Stimulated activated CD4-positive, alpha-beta T cell treated with anti-CD3 and anti-CD28 coated beads, TNF-alpha, amount 100 ng/mL, for 24 hours (primary cell): ENCODE measurements at places on chromosomes 7 and 10.
A peak's percentile ranks its signal among the peaks of the same experiment; 100 is the strongest.

GRCh38 chr7:19377611-19378344, 232.6 kb upstream of the FERD3L start:
- no peak for DNase-seq

GRCh38 chr10:32060347-32060746, 4.1 kb upstream of the KIF5B start:
- DNase-seq, result no peak

- no peak for DNase-seq
These were observed 145.8 kb upstream of the LRRN3 start for GRCh38 chr7:110944966-110945644.

- no peak for DNase-seq
These were observed 4.3 kb upstream of the CALU start for GRCh38 chr7:128734890-128735289.

- DNase-seq, result no peak
These were observed 82.7 kb upstream of the KLF6 start for GRCh38 chr10:3867454-3868270.

DNA sequence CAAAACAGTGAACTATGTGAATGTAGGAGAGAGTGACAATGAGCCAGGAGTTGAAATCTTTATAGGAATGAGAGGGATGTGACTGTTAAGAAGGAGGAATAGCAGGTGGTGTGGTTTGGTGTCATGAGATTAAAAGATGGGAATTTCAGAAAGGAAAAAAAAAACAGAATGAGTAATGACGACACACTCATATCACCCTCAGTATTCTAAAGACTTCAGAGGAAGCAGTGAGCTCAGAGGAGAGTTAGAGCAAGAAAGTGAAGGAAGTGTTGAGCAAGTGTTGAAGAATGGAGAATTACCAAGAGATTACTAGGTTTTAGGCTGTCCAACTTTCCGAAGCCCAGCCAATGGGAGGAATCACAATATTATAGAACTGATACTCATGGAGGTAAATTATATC, 220.5 kb upstream of the HGF start:
- no peak for DNase-seq

DNA sequence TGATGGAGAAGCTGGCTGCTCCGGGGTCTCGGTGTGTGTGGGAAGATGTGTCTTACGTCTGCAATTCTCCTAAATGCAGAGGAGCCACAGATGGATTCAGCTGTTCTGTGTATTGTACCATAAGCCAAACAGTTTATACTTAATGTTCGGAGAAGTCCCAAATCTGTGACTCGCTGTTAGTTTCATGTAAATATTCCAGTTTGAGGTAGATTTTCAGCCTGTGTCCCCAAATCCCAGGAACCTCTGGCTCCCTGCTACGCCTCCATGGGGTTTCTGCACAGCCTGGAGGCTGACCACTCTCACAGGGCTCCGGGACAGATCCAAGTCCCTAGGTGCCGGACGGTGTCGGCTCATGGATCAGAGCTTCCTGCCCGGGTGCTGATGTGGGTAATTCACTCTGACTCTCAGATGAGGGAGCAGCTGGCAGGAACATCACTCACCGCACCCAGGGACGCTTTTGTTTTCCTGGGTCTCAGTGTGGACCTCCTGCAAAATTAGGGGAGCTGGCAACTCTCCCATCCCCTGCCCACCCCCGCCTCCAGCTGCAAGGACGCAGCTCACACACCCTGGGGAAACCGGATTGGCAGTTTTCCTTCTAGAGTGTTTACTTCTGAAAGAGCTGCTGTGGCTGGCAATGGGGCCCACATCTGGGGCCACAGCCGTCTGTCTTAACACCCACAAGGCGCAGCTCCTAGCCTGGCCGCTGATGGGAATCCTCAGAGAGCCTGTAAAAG, 421.1 kb upstream of the FOXK1 start:
- no peak for DNase-seq

- no peak for DNase-seq
These were observed 292.6 kb downstream of the PARD3 start for GRCh38 chr10:34522546-34522945.

GRCh38 chr7:36153571-36154097, 580 bp downstream of the EEPD1 start:
- DNase-seq, result peak; percentile 23

DNA sequence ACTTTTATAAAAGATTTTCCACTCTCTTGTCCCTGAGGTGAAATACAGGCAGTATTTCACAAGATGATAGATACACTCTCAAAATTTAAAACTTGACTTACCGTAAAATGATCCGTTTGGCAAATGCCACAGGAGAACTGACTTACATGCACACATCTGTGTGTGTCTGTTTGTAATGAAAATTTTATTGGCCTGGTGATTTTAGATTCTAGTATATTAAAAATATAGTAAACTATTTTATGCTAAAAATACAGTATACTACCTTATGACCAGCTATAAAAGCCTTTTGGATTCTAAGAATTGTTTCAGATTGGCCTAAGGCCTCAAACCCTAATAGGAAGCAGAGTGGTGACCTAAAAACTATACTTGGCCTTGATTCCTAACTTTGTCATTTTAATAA, 362.7 kb downstream of the IPMK start:
- no peak for DNase-seq

DNA sequence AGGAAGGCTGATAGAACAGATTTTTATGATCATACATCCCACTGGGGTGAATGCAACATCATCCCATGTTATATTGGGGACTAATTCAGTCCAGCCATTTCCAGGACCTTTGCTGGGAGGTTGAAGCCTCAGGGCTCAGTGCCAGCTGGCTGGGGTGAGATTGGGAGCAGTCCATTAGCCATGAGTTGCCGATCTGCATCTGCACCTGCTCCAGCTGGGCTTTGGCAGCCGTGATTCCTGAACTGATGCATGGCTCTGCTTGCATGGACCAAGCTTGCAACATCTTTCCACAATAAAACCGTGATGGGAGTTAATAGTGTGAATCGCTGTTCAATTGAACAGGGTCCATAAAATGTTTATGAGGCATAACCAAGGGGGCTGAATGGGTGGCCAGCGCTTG, 346.9 kb downstream of the TYW1 start:
- no peak for DNase-seq

- no peak for DNase-seq
These were observed 3.5 kb downstream of the LOXL4 start for GRCh38 chr10:98264378-98265065.

- DNase-seq, result no peak
These were observed 135.8 kb downstream of the PLCE1 start for GRCh38 chr10:94129393-94130130.

DNA sequence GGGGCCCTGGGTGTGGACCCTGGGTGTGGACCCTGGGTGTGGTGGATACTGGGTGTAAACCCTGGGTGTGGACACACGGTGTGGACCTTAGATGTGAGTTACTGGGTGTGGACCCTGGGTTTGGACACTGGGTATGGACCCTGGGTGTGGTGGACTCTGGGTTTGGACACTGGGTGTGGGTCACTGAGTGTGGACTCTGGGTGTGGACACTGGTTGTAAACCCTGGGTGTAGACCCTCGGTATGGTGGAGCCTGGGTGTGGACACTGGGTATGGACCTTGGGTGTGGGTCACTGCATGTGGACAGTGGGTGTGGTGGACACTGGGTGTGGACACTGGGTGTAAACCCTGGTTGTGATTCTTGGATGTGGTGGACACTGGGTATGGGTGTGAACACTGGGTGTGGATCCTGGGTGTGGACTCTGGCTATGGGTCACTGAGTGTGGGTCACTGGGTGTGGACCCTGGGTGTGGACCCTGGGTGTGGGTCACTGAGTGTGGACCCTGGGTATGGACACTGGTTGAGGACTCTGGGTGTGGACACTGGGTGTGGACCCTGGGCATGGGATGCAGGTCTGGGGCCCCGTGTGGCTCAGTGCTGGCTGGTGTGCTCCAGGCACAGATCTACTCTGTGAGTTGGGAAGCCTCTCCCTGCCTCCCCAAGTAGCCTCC, 356.2 kb downstream of the GLRX3 start:
- DNase-seq, result no peak

- no peak for DNase-seq
These were observed 39.5 kb downstream of the ETV1 start for GRCh38 chr7:13949939-13950338.

GRCh38 chr7:66016131-66016461, 34.1 kb upstream of the GUSB start:
- no peak for DNase-seq

GRCh38 chr7:5755704-5756504, 25.6 kb downstream of the RNF216 start:
- DNase-seq, result no peak

DNA sequence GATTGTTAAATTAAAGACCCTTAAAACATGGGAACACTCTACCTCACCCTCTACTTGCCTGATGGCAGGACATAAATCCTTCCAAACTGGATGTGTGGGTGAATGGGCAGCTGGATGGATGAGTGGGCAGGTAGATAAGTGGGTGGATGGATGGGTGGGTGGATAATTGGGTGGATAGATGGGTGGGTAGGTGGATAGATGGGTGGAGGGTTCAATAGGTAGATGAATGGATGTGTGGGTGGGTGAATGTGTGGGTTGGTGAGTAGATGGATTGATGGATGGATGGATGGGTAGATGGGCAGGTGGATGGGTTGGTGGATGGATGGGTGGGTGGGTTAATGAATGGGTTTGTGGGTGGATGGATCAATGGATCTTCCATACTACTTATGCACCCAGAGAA, 18.9 kb upstream of the FFAR4 start:
- no peak for DNase-seq

GRCh38 chr10:28445516-28445915, 87.4 kb upstream of the WAC start:
- no peak for DNase-seq

DNA sequence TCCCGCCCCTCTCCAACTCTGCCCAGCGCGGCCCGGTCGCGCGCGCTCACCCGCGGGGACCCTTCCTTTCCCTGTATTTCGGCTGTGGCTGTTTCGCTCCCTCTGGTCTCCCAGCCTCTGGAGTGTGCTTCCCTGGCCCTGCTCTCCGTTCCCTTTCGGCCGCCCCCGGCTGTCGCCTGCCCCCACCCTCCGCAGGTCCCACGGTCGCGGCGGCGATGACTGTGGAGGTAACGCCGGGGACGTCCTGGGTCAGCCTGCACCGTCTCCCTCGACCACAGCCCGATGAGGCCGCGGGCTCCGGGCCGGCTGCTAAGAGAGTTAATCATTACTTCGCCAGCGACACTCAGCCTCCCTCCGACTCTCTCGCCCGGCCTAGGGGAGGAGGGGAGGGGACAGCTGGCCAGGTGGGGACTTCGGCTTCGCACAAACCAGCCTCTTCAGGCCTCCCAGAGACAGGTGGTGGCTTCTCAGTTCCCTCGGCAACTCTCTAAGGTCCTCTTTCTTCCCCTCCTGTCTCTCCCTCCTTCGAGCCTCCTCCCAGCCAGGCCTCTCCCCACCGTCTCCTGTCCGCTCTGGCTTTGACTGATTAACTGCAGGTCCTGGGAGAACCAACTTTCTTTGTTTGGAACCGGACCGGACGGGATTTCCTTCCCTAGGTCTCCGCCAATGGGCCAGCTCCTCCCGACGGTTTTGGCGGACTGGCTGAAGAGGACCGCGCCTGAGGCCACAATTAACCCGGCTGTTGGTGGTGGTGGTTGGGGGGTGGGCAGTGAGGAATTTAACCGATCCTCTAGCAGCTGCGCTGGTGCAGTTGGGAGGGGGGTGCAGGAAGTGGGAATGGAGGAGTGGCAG, 5.6 kb upstream of the PAX2 start:
- no peak for DNase-seq

- no peak for DNase-seq
These were observed 50.1 kb upstream of the ADRB1 start for GRCh38 chr10:113993489-113993991.

GRCh38 chr7:17021205-17021604, 139.4 kb upstream of the AGR3 start:
- DNase-seq, result no peak

GRCh38 chr7:130595986-130596385, 72.6 kb downstream of the COPG2 start:
- DNase-seq, result no peak

- DNase-seq, result no peak
These were observed 4.4 kb upstream of the MYL7 start for GRCh38 chr7:44145479-44145968.

GRCh38 chr10:86500846-86501245, 20.7 kb downstream of the WAPL start:
- DNase-seq, result no peak

GRCh38 chr10:66204838-66205237, 721.0 kb upstream of the LRRTM3 start:
- no peak for DNase-seq

GRCh38 chr7:101586078-101586905, 42.8 kb downstream of the MYL10 start:
- no peak for DNase-seq

GRCh38 chr10:132943791-132944404, 1.5 kb upstream of the CFAP46 start:
- no peak for DNase-seq

GRCh38 chr7:66682350-66683093, 53.8 kb downstream of the KCTD7 start:
- DNase-seq, result no peak
